Suppressor macrophage (primary cell): ENCODE measurements at places on chromosomes 11 and 22.

GRCh38 chr11:68013611-68014156 is 3.6 kb downstream of the ALDH3B1 start:
- DNase-seq = no peak

- peak; percentile 49 for DNase-seq
Observed at GRCh38 chr22:35539910-35540594, 579 bp upstream of the RASD2 start.

DNA sequence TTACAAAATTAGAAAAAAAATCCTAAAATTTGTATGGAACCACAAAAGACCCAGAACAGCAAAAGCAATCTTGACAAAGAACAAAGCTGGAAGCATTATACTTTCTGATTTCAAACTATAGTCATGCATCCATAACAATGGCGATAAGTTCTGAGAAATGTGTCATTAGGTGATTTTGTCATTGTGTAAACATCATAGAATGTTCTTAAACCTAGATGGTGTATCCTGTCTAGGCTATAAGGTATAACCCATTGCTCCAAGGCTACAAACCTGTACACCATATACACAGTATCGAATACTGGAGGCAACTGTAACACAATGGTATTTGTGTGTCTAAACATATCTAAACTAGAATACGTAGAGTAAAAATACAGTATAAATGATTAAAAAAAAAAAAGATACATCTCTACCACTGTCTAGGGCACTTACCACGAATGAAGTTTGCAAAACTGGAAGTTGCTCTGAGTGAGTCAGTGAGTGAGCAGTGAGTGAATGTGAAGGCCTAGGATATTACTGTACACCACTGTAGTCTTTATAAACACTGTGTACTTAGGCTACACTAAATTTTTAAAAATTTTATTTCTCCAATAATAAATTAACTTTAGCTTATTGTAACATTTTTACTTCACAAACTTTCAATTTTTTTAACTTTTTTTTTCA is 18.1 kb upstream of the SC5D start:
- no peak for DNase-seq

DNA sequence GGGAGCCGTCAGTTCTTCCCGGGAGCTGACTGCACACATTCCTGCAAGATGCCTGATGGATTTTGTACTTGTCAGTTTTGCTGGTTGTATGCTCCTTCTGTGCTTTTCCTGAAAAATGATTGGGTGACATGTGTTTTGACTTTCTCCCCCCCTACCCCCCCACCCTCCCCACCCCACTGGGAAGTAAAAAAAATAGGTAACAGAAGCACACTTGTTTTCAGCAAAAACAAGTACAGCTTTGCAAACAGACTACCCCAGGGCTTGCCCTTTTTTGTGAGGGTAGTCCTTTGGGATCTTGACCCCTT is 1.1 kb downstream of the PPFIA1 start:
- DNase-seq = no peak

DNA sequence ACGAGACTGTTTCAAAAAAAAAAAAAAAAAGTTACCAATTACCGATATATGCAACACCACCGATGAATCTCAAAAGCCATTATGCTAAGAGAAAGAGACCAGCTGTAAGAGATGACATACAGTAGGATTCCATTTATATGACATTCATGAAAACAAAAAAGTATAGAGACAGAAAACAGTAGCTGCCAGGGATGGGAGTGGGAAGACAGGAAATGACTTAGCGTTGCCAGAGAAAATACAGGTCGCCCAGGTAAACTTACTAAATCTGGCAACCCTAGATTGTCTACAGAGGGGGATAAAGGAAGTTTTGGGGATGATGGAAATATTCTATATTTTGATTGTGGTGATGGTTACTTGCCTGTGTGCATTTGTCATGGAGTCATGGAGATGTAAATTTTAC is 7.9 kb upstream of the C11orf24 start:
- DNase-seq = no peak

- DNase-seq = no peak
Observed at GRCh38 chr11:72112978-72113808, 698 bp upstream of the ANAPC15 start.

DNA sequence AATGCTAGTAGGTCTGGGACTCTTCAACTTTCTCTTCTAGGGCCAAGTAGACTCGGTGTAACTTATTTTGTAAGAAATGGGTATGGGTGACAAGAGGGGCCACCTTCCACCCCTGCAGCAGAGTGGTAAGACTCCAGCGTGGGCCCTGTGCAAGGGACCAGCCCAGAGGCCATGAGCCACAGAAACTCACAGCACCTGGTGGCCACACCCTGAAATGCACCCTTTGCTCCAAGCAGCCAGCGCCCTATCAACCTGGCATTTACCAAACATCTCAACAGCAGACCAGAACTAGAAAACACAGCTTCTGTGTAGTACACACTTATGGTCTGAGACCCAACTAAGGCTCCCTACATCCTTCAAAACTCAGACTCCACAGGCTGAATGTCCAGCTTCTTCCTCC is 5.7 kb downstream of the CDCA5 start:
- DNase-seq = peak; percentile 63

DNA sequence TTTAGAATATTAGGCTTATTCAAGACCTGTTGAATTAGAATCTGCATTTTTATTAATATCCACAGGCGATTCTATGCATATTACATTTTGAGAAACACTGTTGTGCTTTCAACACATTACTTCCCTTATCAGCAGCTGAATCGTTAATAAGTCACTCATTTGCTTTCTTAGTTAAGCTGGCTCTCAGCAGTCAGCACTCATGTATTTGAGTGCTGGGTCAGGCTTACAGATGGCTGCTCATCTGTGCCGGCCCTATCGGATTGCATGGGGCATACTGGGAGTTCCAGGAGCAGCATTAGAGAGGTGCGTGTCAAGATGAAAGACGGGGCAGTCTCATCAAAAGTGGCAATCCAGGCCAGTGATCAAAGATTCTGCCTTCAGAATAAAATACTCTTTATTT is 10.8 kb upstream of the OR51L1 start:
- DNase-seq = no peak

GRCh38 chr11:4060182-4060923 is 34.2 kb upstream of the RRM1 start:
- no peak for DNase-seq

DNA sequence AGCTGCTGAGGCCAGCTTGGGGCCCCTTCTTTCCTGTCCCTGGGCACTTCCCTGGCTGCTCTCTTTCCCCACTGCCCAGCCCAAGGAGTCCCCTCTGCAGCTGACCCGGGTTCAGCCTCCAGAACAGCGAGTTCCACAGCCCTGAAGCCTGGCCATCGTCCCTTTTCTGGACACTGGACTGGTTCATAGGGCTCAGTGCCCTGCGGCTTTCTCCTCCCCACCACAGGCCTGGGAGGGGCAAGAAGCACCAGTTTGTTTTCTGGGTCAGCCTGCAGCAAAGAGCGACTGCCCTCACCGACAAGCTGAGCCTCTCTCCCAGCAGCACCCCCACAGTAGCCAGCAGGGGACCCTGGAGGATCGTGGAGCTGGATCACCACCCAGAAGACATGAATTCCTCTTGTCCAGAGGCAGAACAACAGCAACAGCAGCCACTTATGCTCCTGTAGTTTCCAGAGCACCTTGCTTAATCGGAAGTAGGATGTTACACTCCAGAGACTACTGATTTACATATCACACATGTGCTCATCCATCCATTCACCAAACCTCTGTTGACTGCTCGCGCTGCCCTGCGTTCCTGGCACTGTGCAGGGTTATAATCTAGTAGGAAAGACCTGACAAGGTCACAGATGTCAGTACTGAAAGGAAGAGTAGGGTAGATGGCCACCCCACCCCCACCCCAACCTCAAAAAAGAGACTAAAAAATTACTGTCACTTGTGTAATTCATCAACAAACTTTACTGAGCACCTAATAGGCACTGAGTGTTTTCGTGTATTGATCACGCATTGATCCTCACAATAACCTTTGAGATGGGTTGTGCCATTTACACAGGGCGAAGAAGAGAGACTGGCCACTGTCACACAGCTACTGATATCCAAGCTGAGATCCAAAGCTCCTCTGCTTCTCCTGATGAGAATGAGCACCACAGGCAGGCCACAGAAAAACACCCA is 13.0 kb upstream of the CXCR5 start:
- no peak for DNase-seq

DNA sequence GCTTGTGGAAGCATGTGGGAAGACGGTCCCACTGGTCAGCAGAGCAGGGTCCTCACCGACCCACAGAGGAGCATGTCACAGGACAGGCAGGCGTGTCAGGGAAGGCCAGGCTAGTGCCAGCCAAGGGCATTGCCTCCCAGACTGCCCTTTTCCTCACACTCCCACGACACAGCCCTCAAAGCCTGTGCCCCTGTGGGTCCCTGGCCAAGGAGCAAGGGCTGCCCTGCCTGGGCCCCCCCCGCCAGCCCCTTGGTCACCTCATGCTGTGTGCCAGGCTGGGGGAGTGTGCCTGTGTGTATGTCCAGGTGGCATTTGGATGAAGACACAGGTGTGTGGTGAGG is 74.7 kb downstream of the MED15 start:
- DNase-seq = no peak

DNA sequence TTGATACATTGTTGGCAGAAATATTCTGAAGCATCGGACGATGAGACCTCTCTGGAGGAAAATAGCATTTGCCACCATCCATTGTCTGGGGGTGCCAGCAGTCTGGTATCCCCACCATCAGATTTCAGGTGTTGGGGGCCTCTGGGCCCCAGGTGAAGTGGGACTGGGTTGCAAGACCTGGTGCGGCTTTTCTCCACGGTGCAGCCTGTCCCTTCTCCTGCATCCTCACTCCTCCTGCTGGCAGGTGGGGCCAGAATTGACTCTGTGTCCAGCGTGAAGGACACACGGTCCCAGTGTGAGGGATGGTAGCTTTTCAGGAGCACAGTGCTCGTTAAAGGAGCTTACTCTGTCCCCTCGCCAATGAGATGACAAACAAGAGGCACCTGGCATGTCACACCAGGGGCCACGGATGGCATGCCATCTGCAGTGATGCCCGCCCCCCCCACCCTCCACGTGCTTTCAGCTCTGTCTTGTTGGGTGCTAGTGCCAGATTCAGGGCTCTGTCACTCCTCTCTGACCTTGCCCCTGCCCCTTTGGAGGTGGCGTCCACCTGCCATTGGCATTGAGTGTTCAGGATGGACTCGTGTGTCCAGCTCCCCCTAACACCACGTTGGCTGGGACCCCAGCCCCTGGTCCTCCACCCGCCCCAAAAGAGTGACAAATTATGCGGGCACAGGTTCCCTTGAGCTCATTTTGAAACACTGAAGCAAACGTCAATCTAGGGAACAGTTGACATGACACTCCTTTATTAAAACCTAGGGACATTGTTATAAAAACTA is 62.4 kb downstream of the PARVG start:
- DNase-seq = no peak

- DNase-seq = peak; percentile 20
Observed at GRCh38 chr11:59138643-59139042, 4.0 kb upstream of the FAM111A start.

DNA sequence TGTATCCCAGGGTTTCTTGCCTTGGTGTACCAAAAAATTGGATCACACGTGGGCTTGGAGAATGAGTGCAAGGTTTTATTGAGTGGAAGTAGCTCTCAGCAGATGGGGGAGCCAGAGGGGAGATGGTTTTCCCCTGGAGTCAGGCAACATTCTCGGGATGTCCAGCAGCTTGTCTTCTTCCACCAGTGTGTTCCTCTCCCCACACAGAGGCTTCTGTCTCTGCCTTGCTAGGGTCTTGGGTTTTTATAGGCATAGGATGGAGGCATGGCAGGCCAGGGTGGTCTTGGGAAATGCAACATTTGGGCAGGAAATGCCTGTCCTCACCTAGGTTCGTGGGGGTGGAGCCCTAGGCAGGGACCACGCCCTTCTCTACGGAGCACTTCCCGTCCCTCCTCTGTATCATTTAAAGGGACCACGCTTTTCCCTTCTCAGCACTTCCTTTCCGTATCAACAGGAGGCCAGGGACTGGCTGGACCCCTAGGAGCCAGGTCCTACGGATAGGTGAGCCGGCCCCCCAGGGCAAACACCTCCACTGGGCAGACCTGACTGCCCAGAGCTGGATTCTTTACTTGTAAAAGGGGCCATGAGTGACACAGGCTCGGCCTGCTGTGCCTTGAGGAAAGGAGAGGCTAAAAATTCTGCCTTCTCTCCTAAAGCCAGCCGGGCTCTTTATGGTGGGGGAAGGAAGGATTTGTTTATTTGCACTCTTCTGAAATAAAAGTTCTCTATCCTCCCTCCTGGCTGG is 55.3 kb upstream of the CCDC188 start:
- DNase-seq = peak; percentile 83

DNA sequence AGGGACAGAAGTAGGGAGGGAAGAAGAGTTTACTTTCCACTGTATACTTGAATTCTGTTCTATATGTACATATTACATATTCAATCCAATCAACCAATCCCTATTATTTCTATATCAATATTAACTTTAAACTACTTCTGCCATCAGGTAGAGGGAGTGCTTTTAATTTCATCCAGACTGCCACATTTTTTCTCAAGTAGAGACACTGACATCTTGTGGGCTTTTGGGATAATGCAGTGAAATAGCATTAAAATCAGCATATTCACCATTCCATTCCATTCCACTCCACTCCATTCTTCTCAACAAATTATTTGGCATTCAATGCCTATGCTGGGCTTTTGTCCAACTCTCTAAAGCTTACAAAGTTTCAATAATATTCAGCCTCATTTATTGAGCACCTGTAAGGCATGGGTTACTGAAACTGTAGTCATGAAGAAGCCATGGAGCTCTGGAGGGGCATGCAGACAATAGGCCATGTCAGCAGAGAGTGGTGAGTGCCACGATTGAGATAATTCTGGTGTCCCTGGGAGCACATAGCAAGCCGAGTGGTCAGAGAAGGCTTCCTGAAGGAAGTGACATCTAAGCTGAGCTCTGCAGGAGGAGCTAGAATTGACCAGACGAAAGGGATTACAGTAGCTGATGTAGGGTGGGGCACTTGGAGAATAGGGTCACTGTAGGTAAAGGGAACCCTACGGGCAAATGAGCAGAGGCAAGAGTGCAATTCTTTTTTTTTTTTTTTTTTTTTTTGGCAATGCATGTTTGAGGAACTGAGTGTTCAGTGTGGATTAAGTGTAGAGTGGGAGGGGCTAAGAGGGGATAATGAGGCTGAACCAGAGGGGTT is 12.8 kb upstream of the CLPB start:
- DNase-seq = peak; percentile 81
